ENCODE measurements at places on chromosomes 2 and 18. TPM values are rescaled to one million over a fixed set of nuclear protein-coding genes. Genes with fewer than 3 reads are reported as not detected.

DNA sequence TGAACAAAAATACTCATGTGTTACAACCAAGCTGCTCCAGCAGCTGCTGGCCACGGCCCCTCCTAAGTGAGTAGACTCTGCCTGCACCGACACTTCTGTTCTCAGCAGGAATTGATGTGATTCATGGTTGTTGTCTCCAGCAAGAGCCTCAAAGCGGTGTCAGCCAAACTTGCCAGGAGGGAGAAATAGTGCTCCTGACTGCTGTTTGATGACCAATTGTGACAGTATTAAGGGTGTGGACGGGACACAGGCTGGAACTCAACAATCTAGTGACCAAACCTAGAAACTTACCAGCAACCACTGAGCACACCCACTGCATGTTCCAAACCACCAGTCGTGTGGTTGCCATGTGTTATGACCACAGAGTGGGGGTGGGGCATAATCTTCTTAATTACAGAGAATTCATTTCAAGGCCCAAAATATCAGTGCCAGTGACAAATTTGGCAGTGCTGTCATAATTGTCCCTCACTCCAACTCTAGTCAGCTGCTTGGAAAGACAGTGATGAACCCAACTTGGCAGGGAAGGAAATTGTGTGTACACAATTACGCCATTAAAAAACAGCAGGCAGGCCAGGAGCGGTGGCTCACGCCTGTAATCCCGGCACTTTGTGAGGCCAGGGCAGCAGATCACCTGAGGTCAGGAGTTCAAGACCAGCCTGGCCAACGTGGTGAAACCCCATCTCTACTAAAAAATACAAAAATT is 30.4 kb downstream of the FBLN7 start:
- no peak for DNase-seq

- DNase-seq: peak; percentile 40
These were observed 7.5 kb downstream of the GALNT1 start for GRCh38 chr18:35588995-35589394.

DNA sequence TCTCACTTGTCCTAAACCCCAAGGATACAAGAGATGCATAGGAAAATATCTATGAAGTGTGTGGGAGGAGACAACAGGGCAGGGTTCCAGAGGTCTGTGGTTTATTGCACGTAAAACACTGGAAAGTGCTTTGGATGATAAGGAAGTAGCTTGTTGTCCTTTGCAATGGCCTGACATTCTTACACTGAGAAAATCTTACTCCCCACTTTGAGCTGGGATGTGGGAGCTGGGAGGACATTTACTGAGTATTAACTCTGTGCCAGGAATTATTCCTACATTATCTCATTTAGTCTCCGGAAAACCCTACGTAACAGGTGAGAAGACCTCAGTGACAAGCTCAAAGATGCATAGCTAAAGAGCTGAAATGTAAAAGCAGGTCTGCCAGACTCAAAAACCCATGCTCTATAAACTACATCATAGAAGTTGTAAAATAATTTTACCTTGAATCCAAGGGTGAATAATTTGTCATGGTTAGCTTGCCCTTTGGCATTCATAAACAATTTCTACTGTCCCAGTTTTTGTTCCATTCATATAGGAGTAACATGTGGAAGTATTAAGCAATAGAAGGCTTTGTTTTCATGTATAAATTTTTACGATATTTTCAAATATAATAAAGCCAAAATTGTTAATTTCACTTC is 9.2 kb upstream of the GALNT3 start:
- no peak for DNase-seq

GRCh38 chr18:12606592-12607315 is 51.2 kb downstream of the SPIRE1 start:
- DNase-seq: no peak

- DNase-seq: no peak
These were observed 262.6 kb upstream of the DDX18 start for GRCh38 chr2:117551858-117552257.

DNA sequence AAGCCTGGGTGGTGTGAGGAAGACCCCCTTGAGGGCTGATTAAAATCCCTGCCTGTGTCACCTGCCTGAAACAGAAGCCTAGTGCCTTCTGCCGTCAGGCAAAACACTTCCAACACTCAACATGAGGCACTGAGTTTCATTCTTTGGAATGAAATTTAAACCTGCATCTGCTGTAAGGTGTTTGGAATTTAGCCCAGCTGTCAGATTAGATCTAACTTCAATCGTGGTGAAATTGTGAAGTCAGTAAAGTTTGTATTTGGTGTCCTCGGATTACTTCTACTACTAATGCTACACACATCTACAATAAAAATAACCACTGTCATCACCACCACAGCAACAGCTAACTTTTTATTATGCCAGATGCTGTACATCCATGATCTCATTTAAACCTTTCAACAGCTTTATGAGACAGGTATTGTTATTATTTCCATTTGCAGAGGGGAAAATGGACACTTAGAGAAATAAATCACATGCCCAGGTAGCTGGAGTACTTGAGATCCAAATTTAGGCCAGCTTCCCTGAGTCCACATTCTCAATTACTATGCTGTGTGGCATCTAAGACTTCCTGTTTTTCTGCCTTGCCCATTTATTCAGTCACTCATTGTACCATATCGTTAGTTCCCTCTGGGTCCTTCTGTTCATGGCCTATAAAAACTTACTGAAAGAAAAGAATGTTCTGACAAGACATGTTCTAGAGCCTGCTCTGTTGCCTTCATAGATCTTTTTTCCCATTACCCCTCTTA is 98.2 kb upstream of the GCFC2 start:
- DNase-seq: no peak

GRCh38 chr2:12761104-12761503 is 44.4 kb downstream of the TRIB2 start:
- DNase-seq: no peak

- no peak for DNase-seq
These were observed 127.2 kb upstream of the MAPRE2 start for GRCh38 chr18:34913837-34914661.

DNA sequence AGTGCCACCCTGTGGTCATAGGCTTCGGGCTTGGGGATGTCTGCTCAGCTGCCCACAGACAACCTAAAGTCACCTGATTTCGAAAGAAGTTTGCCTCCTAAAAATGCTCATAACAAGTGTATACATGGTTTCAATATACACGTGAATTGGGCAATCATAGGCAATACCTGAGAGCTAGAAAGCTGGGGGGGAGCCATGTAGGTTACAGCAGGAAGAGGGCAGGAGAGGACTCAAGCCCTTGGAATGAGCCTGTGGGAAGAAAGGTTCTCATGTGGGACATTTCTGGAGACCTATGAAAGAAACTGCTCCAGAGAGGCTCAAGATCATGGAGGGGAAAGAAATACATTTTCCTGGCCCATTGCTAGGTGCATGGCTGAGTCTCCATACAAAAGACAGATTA is 109.7 kb downstream of the ACOXL start:
- DNase-seq: no peak

- no peak for DNase-seq
These were observed 43.3 kb downstream of the PLEKHB2 start for GRCh38 chr2:131148426-131148825.

DNA sequence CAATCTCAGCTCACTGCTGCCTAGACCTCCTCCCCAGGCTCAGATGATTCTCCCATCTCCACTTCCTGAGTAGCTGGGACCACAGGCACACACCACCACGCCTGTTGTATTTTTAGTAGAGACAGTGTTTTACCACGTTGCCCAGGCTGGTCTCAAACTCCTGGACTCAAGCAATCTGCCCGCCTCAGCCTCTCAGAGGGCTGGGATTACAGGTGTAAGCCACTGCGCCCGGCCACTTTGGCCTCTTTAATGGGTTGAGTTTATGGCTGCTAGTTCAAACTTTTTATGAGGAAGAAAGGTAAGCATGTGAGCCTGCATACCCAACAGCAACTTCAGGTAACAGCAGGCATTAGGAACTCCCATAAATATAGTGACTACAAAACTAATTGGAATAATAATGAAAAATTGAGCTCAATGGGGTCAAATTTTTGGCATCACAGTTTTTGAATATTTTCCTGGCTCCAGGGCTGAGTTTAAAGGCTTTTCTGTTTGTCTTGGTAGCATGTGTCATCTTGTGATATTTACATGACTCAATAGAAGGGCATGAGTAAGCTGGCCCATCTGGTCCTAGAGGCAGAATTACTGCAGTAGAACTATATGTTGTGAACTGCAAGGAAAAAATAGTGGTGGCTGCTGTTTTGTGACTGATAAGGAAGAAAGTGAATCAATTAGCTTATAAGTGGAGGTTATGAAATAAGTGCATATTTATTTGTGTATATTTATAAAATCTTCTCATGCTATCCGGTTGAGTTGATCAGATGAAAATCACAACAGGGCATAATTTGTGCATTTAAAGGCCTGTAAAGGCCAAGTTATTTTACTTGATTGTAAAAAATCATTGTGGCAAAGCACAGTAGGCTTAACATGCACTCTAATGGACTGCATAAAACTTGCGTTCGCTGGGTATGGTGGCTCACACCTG is 24.8 kb downstream of the GALM start:
- DNase-seq: no peak

DNA sequence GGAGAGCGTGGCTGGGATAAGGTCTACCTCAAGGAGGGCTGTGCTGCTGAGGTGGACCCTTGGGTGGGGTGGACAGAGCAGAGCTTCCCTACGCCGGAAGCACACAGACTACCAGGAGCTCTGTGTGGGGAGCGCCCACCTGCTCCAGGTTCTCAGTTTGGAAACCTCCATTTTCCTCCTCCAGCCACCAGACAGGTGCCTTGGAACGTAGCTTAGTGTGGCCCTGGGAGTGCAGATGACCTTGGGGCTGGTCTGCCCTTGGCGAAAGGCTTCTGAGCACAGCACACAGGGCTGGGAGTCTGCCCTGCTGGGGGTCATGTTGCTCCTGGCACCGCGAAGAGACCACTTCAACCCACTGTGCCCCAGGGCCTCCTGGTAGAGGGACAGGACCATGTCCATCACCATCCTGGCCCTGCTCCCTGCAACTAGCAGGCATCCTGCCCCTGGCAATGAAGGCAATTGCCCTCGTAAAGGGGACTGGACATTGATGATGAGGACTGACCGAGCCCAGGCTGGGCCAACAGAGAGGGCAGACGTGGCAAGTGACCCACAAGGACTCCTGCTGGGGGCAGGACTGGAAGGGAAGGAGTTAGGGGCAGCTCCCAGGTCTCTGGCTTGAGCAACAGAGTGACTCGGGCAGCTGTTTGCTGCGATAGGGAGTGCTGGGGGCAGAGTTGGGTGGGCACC is 214.7 kb downstream of the CYP26B1 start:
- no peak for DNase-seq

DNA sequence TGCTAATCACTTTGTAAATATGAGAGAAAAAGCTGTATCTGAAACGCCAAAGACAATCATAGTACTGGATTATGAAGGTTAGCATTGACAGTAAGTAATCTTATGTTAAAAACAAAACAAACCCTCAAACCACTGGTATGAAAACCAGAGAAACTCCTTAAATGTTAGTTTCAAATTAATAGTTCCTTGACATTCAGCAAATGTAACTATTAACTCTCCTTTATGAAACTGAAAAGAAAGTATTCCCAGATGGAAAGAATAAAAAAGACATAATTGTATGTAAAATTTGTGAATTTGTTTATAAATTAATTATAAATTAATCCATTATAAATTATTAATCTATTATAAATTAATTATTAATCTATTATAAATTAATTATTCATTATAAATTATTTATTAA is 12.3 kb downstream of the FASTKD1 start:
- no peak for DNase-seq

DNA sequence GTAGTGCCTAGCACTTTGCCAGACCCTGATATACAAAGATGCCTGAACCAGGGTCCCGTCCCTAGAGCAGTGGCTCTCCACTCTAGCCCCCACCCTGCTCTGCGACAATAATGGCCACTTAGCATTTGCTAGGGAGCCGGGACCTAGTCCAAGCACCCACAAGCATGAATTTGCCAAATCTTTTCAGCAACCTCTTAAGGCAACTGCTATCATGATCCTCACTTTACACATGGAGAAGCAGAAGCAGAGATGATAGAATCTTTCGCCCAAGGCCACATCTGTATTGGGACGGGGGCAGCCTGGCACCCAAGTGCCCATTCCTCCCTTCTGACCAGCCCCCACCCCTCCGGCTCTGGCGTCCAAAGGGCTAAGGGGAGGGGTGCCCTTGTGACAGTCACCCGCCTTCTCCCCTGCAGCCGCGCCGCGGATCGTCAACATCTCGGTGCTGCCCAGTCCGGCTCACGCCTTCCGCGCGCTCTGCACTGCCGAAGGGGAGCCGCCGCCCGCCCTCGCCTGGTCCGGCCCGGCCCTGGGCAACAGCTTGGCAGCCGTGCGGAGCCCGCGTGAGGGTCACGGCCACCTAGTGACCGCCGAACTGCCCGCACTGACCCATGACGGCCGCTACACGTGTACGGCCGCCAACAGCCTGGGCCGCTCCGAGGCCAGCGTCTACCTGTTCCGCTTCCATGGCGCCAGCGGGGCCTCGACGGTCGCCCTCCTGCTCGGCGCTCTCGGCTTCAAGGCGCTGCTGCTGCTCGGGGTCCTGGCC is 13.0 kb downstream of the SIGLEC15 start:
- DNase-seq: no peak

DNA sequence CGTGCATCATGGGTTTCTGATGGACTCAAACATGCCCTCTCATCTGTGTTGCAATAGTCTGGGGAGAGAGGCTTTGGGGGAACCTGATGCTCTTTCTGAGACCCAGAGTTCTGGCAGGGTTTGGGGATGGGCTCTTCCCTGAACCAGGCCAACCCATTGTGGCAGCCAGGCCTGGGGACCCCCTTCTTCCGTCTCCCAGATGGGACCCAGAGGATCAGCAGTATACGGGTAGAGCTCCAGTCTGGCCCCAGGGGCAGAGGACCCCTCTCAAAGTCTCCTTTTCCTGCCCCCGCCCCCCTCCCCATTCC is 333.7 kb downstream of the DYSF start:
- DNase-seq: no peak

DNA sequence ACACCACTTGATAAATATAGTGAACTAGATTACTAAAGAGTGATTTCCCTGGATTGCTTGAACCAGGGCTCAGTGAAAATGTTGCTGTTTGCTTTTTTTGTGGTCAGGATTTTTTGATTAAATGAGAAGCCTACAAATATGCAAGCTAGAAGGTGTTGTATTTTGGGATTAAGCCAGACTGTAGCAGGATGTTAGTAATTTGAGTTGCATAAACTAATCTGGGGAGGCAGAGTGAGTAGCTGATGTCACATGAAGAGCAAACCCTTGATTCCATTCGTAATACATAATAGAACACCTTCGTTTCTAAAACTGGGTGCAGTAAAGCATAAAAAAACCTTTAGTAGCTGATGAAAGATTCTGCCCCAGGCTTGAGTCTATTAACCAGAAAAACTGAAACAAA is 32.0 kb downstream of the NEDD4L start:
- DNase-seq: no peak

- DNase-seq: no peak
These were observed 65.9 kb downstream of the KCNF1 start for GRCh38 chr2:10977621-10978020.

GRCh38 chr2:196263181-196263747 is 91.9 kb upstream of the STK17B start:
- no peak for DNase-seq

The PIEZO2 gene
- total RNA-seq: 0.85 TPM

The SERPINB13 gene
- total RNA-seq: not detected

The GPC1 gene
- 18.2 TPM for total RNA-seq

The PAX8 gene
- total RNA-seq: 3.3 TPM

The SP9 gene
- total RNA-seq: not detected

The PLEKHH2 gene
- 3.3 TPM for total RNA-seq

The AGXT gene
- total RNA-seq: not detected

The PID1 gene
- 48.0 TPM for total RNA-seq

The NETO1 gene
- not detected for total RNA-seq

The ASAP2 gene
- total RNA-seq: 42.6 TPM

The BCL11A gene
- 94.9 TPM for total RNA-seq

The CD226 gene
- total RNA-seq: 10.7 TPM

Data from Peyer's patch (tissue), 4 donors.